ENCODE measurements at places on chromosomes 16 and 17.

DNA sequence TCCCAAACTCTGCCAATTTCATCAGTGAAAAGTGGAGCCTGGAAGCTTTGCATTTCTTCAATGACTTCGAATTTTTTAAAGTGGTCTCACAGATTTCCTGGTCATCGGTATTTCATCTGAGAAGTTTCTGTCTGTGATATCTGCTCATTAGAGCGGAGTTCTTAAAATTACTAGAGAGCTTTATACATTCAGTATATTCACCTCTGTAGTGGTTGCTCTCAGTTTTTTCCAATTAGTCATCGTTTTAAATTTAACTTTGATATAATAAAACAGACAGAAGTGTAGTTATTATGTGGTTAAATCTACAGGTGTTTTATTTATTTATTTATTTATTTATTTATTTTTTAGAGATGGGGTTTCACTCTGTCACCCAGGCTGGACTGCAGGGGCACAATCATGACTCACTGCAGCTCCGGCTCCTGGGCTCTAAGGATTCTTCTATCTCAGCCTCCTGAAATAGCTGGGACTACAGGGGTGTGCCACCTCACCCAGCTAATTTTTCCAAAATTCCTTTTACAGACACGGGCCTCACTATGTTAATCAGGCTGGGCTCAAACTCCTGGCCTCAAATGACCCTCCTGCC lies 16.0 kb downstream of the ARHGAP17 start:
- DNase-seq: no peak

- peak; percentile 76 for DNase-seq
These were observed 11.6 kb upstream of the MFAP4 start for GRCh38 chr17:19398301-19399181.

DNA sequence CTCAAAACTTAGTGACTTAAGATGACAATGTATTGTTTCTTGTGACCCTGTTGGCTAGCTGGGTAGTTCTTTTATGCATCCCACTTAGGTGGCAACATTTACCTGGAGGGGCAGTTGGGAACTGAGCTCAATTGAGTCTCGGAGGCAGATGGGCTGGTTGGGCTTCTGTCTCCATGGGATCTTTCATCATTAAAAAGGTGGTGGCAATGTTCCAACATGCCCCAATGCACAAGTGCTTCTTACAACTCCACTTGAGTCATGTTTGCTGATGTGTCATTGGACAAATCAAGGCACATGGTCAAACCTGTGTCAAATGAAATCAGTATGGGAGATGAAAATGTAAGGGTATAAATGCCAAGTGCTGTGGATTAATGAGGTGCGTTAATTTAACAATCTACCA lies 11.7 kb upstream of the HS3ST3B1 start:
- no peak for DNase-seq

- no peak for DNase-seq
These were observed 3.0 kb downstream of the CCL16 start for GRCh38 chr17:35978346-35978745.

- DNase-seq: no peak
These were observed 93.8 kb upstream of the ZNF469 start for GRCh38 chr16:88289001-88289400.

GRCh38 chr17:66493283-66494019 lies 191.0 kb downstream of the PRKCA start:
- DNase-seq: no peak

GRCh38 chr16:71722801-71723536 lies 1.5 kb downstream of the PHLPP2 start:
- DNase-seq: peak; percentile 83

DNA sequence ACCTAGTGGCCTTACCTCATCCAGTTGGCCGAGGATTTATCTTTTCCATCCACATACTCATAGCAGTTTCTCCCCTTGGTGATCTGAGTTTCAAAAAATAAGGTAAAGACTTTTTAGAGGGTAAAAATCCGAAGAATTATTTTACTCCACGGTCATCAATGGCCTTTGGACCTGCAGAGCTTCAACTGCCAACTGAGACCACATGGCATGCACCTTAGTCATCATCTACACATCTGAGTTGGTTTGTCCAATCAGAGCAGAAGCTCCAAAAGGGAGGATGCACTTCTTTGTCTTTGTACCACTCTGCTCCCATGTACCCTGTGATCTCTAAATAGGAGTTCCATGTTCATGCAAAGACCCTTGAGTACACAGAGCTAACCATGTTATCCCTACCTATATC lies 15.7 kb downstream of the PRDM7 start:
- DNase-seq: no peak

- DNase-seq: peak; percentile 66
These were observed 72.5 kb upstream of the ZNF423 start for GRCh38 chr16:49928176-49929041.

DNA sequence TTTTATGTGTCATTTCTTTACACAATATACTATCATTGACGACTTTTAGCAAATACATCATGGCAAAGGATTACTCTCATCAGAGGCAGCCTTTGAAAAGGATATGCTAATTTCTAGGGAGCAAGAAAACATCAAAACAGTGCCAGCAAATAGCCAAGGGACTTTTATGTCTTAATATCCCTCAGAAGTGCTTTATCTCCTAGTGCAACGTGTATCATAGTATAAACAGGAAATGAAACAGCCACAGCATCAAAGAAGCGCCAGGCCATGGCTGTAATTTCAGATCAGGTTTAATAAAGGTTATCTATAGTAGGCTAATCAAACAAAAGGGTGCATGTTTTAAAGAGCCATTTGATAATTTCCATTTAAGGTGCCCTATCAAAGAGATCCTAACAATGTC lies 159.9 kb downstream of the AXIN2 start:
- DNase-seq: no peak

DNA sequence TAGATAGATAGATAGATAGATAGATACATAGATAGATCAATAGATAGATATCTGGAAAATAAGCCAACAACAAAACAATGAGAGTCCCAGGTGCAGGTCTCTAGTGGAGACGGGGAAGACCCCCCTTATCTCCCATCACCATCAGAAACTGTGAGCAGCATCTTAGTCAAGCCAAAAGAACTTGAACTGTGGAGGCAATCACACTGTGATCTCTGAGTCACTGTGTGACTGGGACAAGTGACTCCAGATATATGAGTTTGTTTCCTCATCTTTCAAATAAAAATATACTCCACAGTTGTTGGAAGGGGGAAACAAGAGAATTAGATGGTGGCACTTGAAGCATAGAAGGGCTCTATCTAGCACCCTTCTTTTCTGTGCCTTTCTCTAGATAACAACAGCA lies 42.1 kb downstream of the NOG start:
- no peak for DNase-seq

DNA sequence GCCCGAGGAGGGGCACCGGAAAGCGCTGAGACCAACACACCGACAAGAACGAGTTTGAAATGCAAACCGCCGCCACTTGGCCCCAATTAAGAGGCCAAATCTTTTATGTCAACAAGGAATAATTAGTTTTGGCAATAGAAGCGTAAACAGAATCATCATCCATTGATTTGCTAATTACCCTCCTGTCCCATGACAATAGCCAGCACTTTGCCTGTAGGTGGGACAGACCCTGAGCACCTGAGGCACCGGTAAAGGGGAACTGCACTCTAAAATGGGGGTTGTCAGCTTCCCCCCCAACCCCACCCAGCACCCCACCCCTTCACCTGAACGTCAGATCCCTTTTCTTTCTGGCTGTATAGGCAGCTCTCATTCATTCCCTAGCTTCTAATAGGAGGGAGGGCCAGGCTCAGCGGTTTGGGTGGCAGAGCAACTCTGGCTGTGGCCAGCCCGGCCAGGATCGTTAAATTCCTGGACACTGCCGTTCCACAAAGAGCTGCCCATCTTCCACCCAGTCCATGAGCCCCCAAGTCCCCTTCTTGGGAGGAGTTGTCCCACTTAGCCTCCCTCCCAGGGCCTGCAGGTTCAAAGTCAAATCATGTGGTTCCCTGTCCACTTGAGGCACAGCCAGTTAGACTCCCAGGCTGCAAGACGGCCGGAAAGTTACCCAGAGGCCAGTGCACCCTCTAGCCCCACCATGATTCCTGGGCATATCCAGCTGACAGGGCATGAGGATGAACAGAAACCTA lies 45.8 kb downstream of the WNT3 start:
- DNase-seq: no peak

DNA sequence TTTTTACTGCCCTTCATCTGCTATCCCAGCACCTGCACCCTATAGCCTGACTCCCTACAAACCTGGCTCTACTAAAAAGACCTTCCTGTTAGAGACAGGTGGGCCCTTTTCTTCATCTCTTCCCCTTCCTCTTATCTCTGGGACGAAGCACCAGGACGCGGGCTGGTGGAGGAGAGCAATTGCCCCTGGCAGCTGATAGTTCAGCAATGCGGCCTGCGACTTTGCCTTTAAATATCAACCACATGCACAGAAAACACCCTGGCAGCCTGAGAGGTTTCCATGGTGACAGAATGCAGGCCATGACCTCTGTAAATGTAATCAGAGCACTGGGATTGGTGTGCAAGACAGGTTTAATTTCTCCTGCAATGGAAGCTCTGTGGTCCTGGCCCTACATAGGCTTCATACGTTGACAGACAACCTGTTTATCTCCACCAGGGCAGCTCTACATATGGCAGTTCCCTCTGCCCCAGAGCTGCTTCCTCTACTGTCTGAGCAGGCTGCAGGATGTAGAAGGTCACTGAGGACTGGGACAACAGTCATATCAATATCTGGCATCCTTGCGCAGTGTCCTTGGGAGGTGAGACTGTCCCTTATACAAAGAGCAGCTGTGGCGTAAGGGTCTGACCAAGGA lies 10.0 kb upstream of the SKAP1 start:
- no peak for DNase-seq

- DNase-seq: no peak
These were observed 119.4 kb upstream of the NLRP1 start for GRCh38 chr17:5703736-5704135.

- DNase-seq: no peak
These were observed 715.1 kb downstream of the CDH11 start for GRCh38 chr16:64406770-64407181.

DNA sequence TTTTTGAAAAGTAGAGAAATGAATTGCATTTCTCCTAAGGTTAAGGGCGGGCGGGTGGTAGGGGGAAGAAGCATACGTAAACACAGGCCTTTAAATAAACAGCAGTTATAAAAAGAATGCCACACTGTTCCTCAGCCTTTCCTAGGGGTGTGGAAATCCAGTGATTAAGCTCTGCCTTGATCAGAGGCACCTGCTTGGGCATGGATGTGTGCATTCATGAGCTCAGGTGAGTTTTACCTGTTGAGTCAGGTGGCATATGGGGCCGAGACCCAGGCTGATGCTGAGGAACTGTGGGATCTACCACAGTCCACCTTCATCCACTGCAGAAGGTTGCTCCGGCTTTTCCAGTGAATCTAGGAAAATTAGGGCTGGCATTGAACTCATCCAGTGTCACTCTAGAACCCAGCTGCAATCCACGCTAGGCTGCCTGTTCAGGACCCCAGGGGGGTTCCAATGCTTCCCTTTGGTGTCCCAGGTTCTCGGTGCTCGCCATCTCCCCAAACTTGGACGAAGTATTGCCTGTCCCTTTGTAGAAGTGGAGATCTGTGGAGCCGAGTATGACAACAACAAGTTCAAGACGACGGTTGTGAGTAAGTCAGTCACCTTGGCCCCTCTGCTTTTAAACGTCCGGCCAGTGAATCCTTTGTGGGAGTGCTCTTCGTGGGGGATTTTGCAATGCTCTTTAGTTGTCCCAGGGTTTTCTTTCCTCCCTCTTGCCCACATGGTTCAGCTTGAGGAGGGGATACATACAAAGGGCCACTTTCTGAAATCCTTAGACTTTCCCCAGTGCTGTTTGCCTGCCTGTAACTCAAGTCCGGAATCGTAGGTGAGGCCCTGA lies 72.7 kb downstream of the SDR42E1 start:
- no peak for DNase-seq

- DNase-seq: no peak
These were observed 162.9 kb downstream of the SEC14L1 start for GRCh38 chr17:77303620-77304019.

DNA sequence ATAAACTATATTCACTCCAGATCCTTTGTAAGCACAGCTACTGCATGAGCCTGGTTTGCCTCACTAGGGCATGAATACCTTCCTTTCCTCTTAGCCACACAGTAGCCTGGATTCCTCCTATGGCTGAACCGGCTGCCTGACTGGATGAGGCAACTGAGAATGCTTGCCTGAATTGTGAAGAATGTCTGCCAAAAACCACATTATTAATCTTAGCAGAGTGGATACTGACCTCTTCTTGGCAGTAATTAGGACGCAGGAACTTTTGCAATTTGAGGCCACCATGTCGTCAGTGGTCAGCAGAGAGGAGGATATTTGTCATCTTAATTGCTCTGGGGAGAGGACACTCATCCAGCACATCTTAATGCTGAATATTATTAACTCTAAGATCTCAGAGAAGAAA lies 651.8 kb upstream of the GOT2 start:
- no peak for DNase-seq

DNA sequence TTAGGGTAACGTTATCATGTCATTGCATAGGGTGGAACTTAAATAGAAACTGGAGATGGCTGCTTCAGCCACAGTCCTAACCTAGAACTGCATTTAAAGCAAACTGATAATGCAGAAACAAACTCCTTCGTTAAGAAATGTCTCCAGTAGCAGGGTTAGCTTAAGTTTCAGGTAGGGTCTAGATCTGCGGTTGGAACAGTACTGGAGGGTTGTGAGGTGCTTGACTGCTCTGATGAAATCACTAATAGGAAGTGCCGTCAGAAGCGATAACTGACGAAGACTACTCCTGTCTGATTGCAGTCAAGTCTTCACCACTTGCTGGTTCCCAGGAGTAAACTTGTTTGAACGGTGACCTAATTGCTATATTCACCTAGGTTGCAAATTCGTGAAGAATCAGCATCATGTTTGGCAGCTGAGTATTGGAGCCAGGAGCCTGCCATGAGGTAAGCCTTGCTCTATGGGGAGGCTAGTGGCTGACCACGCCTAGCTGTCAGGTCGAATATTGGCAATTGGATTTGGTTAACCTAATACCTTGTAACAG lies 24.5 kb downstream of the TRPV2 start:
- DNase-seq: no peak

DNA sequence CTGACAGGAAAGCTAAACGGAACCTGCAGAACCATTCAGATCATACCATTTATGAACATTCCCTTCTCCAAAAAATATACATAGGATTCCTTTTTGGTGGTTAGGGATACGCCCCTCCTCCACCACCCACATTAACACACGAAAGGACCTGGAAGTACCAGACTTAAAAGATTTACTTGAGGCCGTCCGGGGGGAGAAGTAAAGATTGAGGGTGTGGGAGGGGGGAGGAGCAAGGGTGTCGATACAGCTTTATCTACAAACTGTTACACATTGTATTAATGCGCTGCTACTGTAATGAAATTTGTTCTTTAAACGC lies 537 bp downstream of the PALB2 start:
- no peak for DNase-seq

- DNase-seq: no peak
These were observed 1.8 kb downstream of the JPT1 start for GRCh38 chr17:75152523-75152921.

DNA sequence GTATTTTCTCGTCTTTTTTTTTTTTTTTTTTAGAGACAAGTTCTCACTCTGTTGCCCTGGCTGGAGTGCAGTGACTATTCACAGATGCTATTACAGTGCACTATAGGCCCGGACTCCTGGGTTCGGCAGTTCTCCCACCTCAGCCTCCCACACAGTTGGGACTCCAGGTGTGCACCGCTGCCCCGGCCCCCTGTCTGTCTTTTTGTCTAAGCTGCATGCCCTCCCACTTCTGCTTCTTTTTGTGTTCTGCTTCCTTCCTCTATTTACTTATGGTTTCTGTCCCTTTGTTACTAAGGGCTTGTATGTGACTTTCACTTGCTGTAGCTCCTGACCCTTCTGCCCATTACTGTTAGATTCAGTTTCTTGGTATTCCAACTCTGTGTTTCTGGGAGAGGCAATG lies 20.5 kb downstream of the SLC7A6 start:
- no peak for DNase-seq

GRCh38 chr16:85162478-85163277 lies 50.4 kb upstream of the CIBAR2 start:
- no peak for DNase-seq
